Thymus (tissue), 14 donors: ENCODE measurements at places on chromosomes 5 and 9. TPM values are rescaled to one million over a fixed set of nuclear protein-coding genes. Genes with fewer than 3 reads are reported as not detected.
A peak's percentile ranks its signal among the peaks of the same experiment; 100 is the strongest.

DNA sequence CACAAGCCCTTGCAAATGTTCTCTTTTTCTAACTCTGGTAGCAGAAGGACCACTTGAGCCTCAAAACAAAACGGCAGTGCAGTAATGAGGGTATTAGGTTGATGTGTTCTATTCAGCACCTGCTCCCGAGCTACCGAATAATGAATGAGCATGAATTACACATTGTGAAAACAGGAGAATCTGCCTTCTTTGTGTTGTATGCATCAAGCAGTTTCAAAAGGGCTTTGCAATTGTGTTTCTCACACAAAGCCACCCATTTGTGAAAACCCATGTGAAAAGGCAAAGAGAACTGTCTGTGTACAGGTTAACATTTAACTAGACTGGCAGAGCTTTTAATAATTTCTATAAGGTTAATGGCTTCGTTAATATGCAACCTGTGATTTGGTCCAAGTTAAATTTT lies 97.8 kb downstream of the STK32A start:
- no peak overlapping the region for H3K27ac ChIP-seq
- H3K4me1 ChIP-seq: no peaks in the 10 kb centered on the region
- DNase-seq: no peak
- no peak overlapping the region for H3K4me3 ChIP-seq

DNA sequence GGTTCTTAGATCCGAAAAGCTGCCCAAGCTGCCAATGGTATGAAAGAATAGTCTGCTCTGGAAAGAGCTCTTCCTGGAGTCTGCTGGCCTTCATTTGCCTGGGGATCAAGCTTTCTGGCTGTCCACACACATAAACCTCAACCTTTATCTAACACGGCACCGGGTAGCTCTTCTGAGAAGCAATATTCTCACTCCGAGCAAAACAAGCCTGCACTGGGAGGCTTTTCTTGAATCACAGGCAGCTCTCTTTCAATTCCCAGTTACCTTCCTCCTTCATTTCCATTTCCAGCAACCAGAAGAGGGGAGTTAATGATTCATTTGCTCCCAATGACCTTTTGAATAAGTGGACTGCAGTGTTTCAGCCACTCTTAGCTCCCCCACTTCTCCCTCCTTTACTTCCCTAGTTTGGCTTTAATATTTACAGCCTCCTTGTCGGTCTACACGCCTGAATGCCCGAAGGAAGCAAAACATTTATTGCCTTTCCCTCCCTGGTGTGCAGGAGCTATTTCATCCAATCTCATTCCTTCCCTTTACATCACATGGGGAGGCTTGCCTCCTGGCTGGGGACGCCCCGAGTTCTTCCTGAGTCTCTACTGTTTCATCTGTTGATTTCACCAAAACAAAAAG lies 187.1 kb downstream of the ARHGEF28 start:
- no peaks in the 10 kb centered on the region for H3K27me3 ChIP-seq
- H3K4me3 ChIP-seq: peak overlapping the region; percentile 17
- peak overlapping the region; percentile 58 for H3K27ac ChIP-seq
- no peak for DNase-seq

GRCh38 chr5:112036206-112036605 lies 279.2 kb upstream of the NREP start:
- no peak overlapping the region for H3K4me3 ChIP-seq
- no peak for DNase-seq
- no peaks in the 10 kb centered on the region for H3K27me3 ChIP-seq
- no peak overlapping the region for H3K27ac ChIP-seq

ANKRD31 gene
- 0.64 TPM for polyA plus RNA-seq

- H3K27ac ChIP-seq: peak within 1 kb of the TSS; percentile 85
- no peaks in the 10 kb centered on the region for H3K36me3 ChIP-seq
- peaks cover 49% of the 10 kb centered on the region for H3K27me3 ChIP-seq
- H3K4me3 ChIP-seq: peak within 1 kb of the TSS; percentile 52
- peaks cover 2% of the 10 kb centered on the region for H3K4me1 ChIP-seq
Observed at GRCh38 chr9:111038331-111039230, at the start of gene LPAR1. LPAR1 (minus strand) TSS chr9:111038470; CDS start chr9:110972117, 66,353 bp downstream.

FBXL17 gene
- polyA plus RNA-seq: 12.3 TPM

DNA sequence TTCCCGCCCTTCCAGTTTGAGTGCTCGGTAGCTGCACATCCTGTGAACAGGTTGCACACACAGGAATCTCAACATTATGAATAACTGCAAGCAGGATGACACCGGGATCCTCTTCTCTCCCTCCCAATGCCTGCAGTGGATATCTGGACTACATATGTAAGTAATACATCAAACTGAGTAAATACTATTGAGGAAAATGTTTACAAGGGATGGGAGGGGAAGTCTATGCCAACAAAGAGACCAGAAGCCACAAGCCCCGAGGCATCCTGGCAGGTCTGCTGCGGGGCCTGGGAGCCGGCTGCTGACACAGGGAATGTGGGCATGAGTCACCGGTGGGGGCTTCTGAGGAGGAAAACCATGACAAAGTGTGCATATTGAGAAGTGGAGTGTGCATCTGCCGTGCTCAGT lies 8.6 kb upstream of the ANKRD33B start:
- peaks cover 3% of the 10 kb centered on the region for H3K27me3 ChIP-seq
- H3K4me1 ChIP-seq: peaks cover 11% of the 10 kb centered on the region
- DNase-seq: no peak
- H3K36me3 ChIP-seq: no peaks in the 10 kb centered on the region
- no peak overlapping the region for H3K4me3 ChIP-seq

- no peaks in the 10 kb centered on the region for H3K4me1 ChIP-seq
- peak; percentile 86 for DNase-seq
- no peaks in the 10 kb centered on the region for H3K36me3 ChIP-seq
- no peaks in the 10 kb centered on the region for H3K27me3 ChIP-seq
- H3K27ac ChIP-seq: peak overlapping the region; percentile 74
- H3K4me3 ChIP-seq: peak overlapping the region; percentile 53
Observed at GRCh38 chr5:160439205-160439600, 17.5 kb downstream of the PTTG1 start.

GRCh38 chr9:130770679-130771442 lies 64.2 kb upstream of the ABL1 start:
- no peak for DNase-seq
- no peak overlapping the region for H3K4me3 ChIP-seq
- H3K36me3 ChIP-seq: no peaks in the 10 kb centered on the region
- H3K4me1 ChIP-seq: no peaks in the 10 kb centered on the region
